Central memory CD4-positive, alpha-beta T cell (primary cell): ENCODE measurements at places on chromosomes 2 and 18.

GRCh38 chr2:66428986-66429612 is 5.8 kb upstream of the MEIS1 start:
- no peak for DNase-seq

GRCh38 chr2:218523651-218524050 is 44.5 kb downstream of the USP37 start:
- DNase-seq = no peak

DNA sequence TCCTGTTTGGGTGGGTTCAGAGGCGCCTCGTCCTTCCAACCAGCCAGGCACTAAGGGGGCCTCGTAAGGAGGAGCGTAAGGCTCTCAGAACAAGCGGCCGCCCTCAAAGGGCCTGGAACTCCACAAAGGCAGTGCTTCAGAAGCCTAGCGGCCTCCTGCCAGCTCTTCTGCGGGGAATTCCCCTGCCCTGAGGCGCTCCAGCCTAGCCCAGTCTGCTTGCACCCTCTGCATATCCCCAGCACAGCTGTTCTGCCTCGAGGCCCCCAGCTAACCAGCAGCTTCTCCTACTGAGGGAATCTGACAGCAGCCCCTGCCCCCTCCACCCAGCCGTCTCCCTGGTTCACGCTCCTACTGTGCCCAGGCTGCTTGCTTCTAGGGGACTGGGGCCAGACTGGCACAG is 265.9 kb downstream of the TFCP2L1 start:
- DNase-seq = no peak

- DNase-seq = no peak
Observed at GRCh38 chr2:185185044-185185443, 553.6 kb upstream of the FSIP2 start.
